ENCODE measurements at places on chromosomes 16 and 17.

- no peak for DNase-seq
These were observed 1.3 kb downstream of the MAPK8IP3 start for GRCh38 chr16:1707193-1707790.

DNA sequence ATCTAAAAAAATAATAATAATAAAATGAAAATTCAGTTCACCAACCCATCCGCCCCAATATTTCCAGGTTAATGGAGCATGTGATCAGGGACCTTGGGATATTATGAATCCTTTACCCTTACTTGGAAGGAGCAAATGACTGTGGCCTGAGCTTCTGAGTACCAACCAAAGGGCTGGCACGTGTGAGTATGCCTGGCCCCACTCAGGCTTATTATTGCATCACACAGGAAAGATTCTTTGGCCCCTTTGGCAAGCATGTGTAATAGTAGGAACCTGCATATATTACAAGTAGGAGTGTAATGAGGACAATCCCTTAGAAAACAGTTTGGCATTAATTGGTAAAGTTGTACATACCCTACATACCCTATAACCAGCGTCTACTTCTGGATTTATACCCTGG lies 7.2 kb upstream of the C17orf78 start:
- DNase-seq = no peak

DNA sequence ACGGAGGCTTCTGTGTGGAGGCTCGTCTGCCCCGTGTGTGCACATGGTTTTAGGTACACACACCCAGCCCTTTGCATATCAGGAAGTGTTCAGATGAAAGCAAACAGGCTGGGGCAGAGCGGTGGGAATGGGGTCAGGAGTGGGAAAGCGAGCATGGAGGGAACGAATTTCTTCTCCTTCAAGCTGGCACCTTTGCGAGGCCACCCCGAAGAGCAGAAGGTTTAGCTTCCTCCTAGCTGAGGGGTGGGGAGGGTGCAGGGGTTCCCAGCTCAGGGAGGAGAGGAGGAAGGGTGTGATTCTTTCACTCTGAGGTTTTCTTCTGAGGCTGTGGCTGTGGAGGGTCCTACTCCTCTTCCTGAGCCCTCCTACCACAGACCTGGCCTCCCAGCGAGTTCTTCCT lies 83.6 kb downstream of the ABR start:
- DNase-seq = no peak

GRCh38 chr17:17752821-17753321 lies 71.6 kb downstream of the RAI1 start:
- DNase-seq = no peak

DNA sequence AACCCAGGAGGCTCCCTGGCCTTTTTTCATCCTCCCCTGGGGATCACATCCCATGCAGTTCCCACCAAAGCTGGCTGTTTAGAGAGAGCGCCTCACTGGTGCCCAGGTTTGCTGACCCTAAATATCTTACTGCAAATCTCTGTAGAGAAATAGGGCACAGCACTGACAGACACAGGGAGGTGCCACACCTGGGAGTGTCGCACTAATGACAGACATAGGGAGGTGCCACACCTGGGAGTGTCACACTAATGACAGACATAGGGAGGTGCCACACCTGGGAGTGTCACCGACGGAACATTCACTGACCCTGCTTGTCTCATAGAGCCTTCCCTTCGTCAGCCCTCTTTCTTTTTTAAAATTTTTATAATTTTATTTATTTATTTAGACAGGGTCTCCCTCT lies 25.6 kb downstream of the UNK start:
- DNase-seq = no peak

- no peak for DNase-seq
These were observed 56.4 kb upstream of the FAM20A start for GRCh38 chr17:68657576-68657975.

DNA sequence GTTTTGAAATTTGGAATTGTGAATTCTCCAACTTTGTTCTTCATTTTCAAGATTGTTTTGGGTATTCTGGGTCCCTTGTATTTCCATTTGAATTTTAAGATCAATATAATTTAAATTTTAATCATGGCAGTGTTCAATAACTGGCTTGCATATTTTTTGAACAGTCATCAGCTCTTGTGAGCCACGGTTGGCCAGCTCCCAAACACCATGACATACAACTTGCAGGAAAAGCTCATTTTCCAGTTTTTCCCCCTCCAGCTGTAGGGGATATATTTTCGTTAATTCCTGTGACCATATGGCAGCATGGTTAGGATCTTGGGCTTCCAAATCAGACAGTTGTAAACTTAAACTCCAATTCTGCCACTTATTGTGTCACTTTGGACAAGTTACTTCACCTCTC lies 690.1 kb downstream of the WWOX start:
- DNase-seq = no peak

DNA sequence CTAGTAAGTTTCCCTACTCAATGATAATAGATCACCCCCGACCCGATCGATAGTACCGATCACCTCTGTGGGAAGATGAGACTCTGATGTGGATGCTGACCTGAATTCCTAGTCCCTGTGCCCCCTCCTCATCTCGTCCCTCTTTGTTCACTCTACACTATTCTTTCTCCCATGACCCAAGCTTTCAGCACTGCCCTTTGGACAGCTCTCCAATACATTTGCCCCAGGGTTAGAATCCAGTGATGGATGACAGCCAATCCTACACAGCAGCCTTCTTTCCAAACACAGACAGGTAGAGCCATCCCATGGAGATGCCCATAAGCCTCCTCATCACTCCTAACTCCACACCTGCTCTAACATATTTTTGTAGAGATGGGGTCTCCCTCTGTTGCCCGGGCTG lies 141.1 kb downstream of the GSG1L start:
- no peak for DNase-seq

DNA sequence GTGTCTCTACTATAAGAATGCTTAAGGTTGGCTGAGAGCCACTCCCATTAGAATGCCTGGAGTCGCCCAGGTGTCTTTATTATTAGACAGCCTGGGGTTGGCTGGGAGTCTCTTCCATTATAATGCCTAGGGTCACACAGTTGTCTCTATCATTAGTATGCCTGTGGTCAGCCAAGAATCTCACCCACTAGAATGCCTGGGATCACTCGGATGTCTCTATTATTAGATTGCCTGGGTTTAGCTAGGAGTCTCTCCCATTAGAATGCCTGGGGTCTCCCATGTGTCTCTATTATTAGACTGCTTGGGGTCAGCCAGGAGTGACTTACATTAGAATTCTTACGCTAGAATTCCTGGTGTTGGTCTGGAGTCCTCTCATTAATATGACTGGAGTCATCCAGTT lies 2255.3 kb downstream of the TP53TG3F start:
- no peak for DNase-seq

Data from stimulated activated CD4-positive, alpha-beta T cell treated with anti-CD3 and anti-CD28 coated beads, Interleukin-15, amount 100 ng/mL, for 24 hours (primary cell).